ENCODE measurements at places on chromosomes 2 and 18.

DNA sequence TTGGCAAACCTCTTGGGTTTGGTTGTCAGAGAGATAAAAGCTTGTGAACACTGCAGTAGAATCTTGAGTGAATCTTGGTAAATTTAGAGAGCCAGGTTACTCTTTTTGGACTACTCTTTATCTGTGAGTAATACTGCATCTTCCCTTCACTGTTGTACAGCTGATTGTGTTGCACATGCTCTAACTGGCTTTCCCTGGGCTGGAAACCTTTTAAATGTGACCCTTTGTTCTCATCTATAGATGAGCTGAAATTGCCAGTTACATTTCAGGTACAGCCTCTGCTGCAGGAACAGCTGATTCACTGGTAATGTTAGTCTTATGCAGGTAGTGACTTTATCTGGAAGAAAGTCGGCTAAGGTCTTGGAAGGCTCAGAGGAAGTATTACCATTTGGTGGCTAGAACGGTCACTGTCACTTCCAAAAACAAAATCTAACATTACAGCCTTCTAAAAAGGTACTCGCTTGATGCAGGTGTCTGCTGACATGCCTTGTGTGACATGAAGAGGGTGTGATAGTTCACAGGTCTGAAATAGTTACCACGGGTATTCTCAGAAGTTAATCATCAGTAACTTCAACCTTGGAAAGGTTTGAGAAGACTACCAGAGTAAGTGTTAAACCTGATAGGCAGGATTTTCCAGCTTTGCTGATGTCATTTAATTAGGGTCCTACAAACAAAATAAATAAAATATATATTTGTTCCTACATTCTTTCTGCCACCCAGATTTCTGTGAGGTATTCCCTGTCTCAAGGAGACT, 851.1 kb downstream of the SLC4A3 start:
- DNase-seq, result no peak

- no peak for DNase-seq
Measured at GRCh38 chr18:49285627-49286026, 174.8 kb downstream of the DYM start.

GRCh38 chr18:75507636-75508035, 80.1 kb upstream of the SMIM21 start:
- no peak for DNase-seq

DNA sequence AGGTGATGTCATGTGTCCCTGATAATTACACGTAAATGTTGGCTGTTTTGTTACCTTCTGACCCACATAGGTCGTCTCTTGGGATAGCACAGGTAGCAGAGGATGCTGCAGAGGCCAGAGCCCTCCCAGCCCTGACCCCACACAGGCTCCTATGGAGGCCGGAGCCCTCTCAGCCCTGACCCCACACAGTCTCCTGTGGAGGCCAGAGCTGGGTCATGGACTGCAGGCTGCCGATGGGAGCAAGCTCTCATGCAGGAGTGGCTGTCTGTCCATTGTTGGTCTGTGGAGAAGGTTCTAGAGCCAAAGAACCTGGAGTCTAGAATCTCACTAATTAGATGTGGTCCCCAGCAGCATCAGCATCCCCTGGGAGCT, 155.5 kb downstream of the LDLRAD4 start:
- no peak for DNase-seq

GRCh38 chr2:31012406-31012805, 125.8 kb downstream of the GALNT14 start:
- no peak for DNase-seq

- DNase-seq, result no peak
Measured at GRCh38 chr18:10040287-10041011, 126.6 kb downstream of the VAPA start.

- no peak for DNase-seq
Measured at GRCh38 chr18:36623681-36624190, 205.1 kb downstream of the TPGS2 start.

DNA sequence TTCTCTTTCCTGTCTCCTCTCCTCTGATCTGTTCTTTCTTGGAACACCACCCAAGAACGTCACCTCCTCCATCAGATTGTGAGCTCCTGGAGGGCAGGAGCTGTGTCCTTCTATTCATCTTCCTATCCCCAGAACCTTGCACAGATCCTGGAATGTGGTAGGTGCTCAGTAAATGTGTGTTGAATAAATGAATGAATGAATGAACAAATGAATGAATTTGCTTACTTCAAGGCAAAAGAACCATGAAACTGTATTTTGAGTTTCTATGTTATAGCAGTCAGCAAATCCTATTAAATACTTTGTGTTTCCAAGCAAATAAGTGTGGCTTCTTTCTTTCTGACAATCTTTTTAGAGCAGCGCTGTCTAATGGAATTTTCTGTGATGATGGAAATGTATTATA, 14.8 kb downstream of the FABP1 start:
- DNase-seq, result no peak

DNA sequence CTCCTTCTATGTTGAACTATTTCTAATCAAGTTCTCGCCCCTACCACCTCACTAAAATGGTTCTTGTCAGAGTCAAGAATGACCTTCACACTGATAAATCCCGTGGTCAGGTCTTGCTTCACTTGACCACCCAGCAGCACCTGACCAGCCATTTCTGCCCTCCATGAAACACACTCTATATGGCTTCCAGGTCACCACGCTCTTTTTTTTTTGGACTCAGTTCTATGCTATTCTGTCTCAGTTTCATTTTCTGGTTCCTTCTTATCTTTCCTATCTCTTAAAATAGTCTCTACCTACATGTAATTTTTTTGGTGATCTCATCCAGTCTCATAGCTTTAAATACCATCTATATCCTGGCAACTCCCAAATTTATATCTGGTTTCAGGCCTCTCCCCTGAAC, 11.4 kb downstream of the EIF2AK3 start:
- peak; percentile 22 for DNase-seq

- no peak for DNase-seq
Measured at GRCh38 chr18:23495723-23496440, 7.4 kb upstream of the RMC1 start.

DNA sequence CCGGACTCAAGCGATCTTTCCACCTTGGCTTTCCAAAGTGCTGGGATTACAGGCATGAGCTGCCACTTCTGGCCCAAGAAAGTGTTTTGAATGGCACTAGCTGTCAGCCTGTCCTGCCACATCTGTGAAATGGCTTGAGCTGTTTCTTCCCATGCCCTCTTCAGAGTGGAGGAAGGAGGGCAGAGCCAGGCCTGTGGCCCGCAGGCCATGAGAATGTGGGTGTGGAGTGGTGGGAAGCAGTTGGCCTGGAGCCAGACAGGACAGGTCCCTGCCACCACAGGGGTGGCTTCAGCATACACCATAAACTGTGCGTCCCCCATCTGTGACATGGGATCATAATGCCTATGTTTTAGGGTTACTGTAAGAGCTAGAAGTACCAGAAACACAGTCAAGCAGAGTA, 6.5 kb downstream of the SLC66A3 start:
- DNase-seq, result no peak

GRCh38 chr18:79693561-79694205, 14.1 kb downstream of the CTDP1 start:
- peak; percentile 32 for DNase-seq

DNA sequence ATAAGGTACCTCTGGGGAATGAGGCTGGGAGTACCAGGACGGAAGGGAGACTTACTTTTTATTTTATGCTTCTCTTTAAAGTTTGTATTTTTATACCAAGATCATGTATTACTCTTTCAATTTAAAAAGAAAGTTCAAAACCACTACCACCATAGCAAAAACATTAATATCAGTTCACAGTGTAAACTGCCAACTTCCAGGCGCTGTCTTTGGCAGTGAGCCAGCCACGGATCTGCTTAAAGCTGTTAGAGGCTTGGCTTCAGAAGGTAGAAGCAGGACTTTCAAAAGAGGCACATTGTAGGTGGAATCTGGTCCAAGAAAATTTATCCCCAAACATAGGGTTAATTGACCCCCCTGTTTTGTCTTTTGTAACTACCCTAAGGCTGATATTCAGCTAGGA, 74.8 kb downstream of the B3GNT2 start:
- no peak for DNase-seq

Measured in GM20000 (cell line).